ENCODE measurements at places on chromosomes 4 and X.

DNA sequence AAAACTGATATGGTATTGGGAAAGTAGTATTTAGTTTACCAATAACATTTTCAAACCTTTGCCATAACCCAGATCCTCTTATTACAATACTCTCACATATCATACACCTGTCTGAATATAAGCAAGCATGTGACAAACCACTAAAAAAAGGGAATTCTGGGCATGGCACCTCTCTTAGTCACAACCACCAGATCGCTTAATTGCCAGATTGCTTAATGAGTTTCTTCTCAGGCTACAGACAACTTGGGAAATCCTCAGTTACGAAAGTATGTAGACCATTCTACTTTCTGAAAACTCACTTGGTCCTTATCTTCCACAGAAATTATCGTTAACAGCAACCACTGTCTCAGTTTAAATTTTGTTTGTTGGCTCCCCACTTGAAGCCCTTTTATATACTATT lies 2.1 kb downstream of the NAF1 start:
- no peak for DNase-seq

GRCh38 chrX:111035256-111035655 lies 60.7 kb upstream of the PAK3 start:
- DNase-seq: no peak

- no peak for DNase-seq
Observed at GRCh38 chr4:168565130-168565529, 68.3 kb downstream of the PALLD start.

GRCh38 chr4:169658196-169658595 lies 37.8 kb downstream of the CLCN3 start:
- no peak for DNase-seq

DNA sequence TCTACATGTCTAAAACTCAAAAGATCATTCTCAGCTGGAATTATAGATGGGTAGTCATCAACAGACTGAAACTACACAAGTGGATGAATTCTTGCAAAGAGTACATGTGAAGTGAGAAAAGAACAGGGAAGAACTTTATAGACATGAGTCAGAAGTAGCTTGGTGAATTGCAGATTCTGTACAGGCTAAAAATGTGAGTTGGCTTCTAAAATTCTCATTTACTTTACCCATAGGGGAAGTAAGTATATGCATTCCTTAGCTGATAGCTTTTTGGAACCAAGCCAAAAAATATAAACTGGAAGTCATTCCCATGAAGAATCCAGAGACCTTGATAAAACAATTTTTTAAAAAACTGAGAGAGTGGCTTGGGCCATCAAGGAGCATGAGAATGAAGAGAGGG lies 584.2 kb upstream of the FTHL17 start:
- DNase-seq: no peak

GRCh38 chr4:48141048-48141447 lies 7.0 kb upstream of the TXK start:
- peak; percentile 64 for DNase-seq

DNA sequence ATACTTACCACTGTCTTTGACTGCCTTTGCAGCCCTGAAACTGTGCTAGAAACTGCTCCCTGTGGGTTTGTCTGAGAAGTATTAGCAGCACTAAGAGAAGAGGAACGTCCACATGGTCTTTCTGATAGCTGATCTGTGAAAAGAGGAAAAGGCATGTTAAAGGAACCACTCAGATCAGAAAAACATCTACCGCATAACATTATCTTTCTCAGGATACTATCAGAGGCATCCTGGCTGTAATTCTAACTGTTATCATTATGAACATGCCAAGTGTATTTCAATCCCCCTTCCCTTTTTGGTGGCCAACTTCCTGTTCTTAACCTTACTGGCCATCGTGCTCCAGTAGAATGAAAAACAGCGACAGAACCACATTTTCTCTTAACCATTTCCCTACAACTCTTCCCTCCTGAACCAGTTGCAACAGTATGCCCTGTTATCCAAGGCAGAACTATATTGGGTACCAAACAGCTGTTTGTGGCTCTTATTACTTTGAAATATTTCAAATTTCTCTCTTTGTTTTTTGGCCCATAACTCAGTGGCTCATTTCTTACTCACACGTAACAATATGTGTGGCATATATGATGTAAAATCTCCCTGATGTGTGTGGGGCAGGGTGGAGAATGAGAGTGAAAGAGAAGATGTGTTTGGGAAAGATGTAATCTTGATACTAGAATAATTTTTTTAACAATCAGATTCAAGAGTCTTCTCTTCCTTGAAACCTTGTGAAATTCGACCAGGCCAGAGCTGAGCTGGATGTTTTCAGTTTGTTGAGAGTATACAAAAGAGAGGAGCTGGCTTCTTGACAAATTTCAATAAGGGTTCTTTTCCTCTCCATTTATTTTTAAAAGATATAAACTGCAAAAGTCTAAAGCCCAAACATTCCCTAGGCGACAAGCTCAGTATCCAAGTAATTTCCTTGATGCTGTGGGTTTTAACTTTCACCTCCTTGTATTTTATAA lies 35.2 kb downstream of the ARHGEF6 start:
- DNase-seq: no peak

DNA sequence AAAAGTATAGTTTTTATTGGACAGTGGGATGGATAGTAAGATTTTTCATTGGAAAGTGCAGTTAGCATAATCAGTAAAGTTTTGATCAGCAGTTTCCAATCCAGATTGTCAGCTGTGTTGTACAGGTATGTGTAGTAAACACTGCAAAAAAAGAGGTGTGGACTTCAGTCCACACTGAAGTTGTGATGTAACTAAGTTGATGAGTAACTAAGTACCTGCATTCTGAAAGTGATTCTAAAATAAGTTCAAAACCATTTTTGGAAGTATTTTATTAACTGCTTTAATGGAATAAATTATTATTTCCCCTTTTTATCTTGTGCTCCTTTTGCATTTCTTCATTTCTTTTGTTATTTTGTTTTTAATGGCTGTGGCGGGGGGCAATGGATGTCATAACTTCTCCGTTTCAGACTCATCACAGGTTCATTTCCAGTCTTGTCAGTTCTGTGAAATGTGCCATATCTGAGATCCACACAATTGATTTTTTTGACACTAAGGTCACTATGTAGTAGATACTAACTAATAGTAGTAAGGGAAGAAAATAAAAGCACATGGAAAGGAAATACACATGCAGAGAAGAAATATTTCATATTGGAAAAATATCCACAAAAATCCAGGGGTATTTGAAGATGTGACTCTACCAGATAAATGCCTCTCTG lies 247.5 kb downstream of the GABRG1 start:
- DNase-seq: no peak

DNA sequence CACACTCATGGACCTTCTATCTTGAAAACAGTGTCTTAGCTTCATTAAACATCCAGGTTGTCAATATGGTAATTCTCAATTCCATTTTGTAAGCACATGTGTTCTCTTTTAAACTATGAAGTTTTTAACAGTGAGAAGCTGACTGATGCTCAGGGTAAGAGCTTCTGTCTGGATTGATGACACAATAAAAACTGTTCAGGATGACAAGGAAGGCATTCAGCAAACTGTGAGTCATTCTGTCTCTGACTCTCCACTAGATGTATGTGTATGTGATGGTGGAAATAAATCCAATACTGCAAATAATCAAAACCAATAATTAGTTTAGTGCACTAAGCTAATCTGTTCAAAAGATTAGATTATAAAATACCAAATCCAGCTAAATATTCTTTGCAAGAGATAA lies 115.3 kb upstream of the ARX start:
- DNase-seq: no peak

DNA sequence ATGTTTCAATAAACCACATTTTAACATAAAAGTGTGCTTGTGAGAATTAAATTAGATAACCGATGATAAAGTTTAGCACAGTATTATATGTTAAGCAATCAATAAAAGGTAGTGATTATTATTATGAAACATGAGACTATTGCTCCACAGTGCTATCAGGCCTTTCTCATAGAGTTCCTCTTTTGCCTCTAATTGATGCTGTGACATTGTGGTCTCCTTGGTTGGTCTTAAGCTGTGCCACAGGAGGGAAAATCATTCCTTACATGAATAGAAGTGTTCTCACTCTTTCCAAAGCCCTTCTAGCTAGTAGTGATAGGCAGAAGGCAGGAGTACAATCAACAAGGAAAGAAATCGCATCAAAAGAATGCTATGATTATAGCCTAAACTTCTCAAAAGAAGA lies 9.2 kb upstream of the PDHA2 start:
- no peak for DNase-seq

GRCh38 chrX:47068214-47068613 lies 10.0 kb upstream of the RGN start:
- no peak for DNase-seq

DNA sequence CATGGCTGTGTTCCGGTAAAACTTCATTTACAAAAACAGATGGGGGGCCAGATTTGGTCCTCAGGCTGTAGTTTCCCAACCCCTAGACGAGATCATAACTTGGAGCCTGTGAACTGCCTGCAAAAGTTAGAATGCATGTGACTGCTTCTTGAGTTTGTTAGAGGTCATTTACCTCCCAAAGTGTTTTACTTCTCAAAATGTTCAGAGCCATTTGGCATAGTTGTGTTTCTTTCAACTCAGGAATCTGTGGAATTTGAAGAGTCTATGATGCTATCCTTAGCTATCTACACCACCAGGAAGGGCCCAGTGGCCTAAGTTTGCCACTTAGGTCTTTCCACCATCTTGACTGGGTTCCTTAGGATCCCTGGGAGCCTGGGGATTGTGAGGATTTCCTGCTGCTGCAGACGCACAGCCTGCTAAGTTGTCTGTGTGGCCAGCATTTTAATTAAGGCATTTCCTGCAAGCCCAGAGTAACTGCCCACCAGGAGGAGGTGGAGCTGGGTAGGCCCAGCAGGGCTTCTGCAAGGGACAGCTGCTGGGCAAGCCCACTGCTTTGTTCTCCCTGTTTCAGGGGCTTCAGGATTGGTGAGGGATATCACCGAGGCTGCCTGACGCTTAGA lies 53.1 kb downstream of the CCNI start:
- no peak for DNase-seq

- DNase-seq: no peak
Observed at GRCh38 chr4:30605616-30606190, 114.5 kb upstream of the PCDH7 start.
